Astrocyte of the spinal cord (primary cell): ENCODE measurements at places on chromosomes 4 and X.

DNA sequence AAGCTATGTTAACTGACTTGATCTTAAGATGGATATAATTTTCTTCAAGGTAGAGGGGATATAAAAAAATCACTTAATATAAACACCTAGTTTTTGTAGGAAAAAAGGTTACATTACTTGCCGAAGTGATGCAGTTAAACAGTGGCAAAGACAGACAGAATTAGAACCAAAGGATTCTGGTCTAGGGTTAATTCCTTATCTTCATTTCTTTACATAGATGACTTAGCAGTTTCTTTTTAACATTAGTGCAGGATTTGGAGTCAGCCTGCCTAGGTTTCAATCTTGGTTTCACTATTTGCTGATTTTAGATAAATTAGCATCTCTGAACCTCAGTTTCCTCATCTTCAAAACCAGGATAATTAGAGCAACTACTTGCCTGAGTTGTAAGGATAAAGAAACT, 14.3 kb downstream of the ZAR1 start:
- no peak for DNase-seq

- DNase-seq, result no peak
These were observed 8.2 kb downstream of the FGF16 start for GRCh38 chrX:77455437-77455836.

- no peak for DNase-seq
These were observed 38.1 kb upstream of the NOCT start for GRCh38 chr4:138977524-138977923.

- no peak for DNase-seq
These were observed 38.0 kb upstream of the SPON2 start for GRCh38 chr4:1210241-1210841.

GRCh38 chr4:42148425-42148824, 4.0 kb downstream of the BEND4 start:
- no peak for DNase-seq

GRCh38 chr4:6988016-6988715, 55.0 kb upstream of the TADA2B start:
- no peak for DNase-seq

GRCh38 chr4:162977788-162978187, 188.9 kb downstream of the NAF1 start:
- no peak for DNase-seq
